ENCODE measurements at places on chromosomes 5 and 9. TPM values are rescaled to one million over a fixed set of nuclear protein-coding genes. Genes with fewer than 3 reads are reported as not detected.

GRCh38 chr5:10564838-10565784 lies 1.2 kb downstream of the ANKRD33B start:
- peaks cover 41% of the 10 kb centered on the region for H3K4me1 ChIP-seq
- H3K4me3 ChIP-seq = peak overlapping the region; percentile 89
- no peaks in the 10 kb centered on the region for H3K36me3 ChIP-seq
- no peaks in the 10 kb centered on the region for H3K27me3 ChIP-seq
- DNase-seq = no peak

EQTN gene
- not detected for total RNA-seq

TXN gene
- 105 TPM for total RNA-seq

- no peak overlapping the region for H3K27ac ChIP-seq
- H3K4me3 ChIP-seq = no peak overlapping the region
- no peak for DNase-seq
- no peaks in the 10 kb centered on the region for H3K27me3 ChIP-seq
Observed at GRCh38 chr5:18968966-18969365, 1019.0 kb downstream of the CDH18 start.

ELOVL7 gene
- 3.0 TPM for total RNA-seq

DNA sequence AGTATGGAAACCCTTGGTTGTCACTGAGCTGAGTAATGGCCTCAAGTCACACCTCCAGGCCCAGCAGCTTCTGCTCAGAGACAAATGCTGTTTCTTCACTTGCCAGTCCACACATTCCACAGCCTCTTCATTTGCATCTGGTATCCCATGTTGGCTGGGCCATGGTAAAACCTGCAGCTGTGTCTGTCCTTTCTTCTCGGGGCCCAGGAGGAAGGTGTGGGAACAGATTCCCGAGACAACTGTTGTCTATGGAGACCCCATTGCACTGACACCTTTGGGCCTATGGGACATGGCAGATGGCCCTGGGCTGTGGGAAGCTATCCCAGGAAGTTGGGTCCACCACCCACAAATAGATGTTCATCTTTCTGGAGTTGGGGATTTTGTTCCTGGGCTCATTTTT lies 85.1 kb downstream of the MACROH2A1 start:
- DNase-seq = no peak
- H3K27me3 ChIP-seq = no peaks in the 10 kb centered on the region
- H3K27ac ChIP-seq = no peak overlapping the region
- no peaks in the 10 kb centered on the region for H3K36me3 ChIP-seq
- no peak overlapping the region for H3K4me3 ChIP-seq
- H3K4me1 ChIP-seq = no peaks in the 10 kb centered on the region

HSPA9 gene
- 294 TPM for total RNA-seq

HAVCR1 gene
- 6.9 TPM for total RNA-seq

GRCh38 chr5:16457853-16458252 lies 7.7 kb downstream of the ZNF622 start:
- H3K27me3 ChIP-seq = no peaks in the 10 kb centered on the region
- peaks cover 20% of the 10 kb centered on the region for H3K4me1 ChIP-seq
- no peak overlapping the region for H3K4me3 ChIP-seq
- H3K36me3 ChIP-seq = peaks cover 32% of the 10 kb centered on the region

GRCh38 chr5:164306662-164307061 lies 801.2 kb downstream of the MAT2B start:
- no peaks in the 10 kb centered on the region for H3K27me3 ChIP-seq
- DNase-seq = no peak
- H3K4me3 ChIP-seq = no peak overlapping the region
- no peaks in the 10 kb centered on the region for H3K4me1 ChIP-seq
- H3K27ac ChIP-seq = no peak overlapping the region
